ENCODE measurements at places on chromosomes 4 and X. TPM values are rescaled to one million over a fixed set of nuclear protein-coding genes. Genes with fewer than 3 reads are reported as not detected.

The IL1RAPL2 gene
- total RNA-seq, result 0.09 TPM

The DCAF8L2 gene
- not detected for total RNA-seq

The PHEX gene
- total RNA-seq, result 0.12 TPM

The SPATA4 gene
- total RNA-seq, result not detected

The PSAPL1 gene
- 0.47 TPM for total RNA-seq

The UXT gene
- 120 TPM for total RNA-seq

The EDA gene
- 4.1 TPM for total RNA-seq

The FGFBP2 gene
- not detected for total RNA-seq

The LRCH2 gene
- total RNA-seq, result 3.0 TPM

Data from pericardium fibroblast (primary cell).